ENCODE measurements at places on chromosomes 7 and 10.

DNA sequence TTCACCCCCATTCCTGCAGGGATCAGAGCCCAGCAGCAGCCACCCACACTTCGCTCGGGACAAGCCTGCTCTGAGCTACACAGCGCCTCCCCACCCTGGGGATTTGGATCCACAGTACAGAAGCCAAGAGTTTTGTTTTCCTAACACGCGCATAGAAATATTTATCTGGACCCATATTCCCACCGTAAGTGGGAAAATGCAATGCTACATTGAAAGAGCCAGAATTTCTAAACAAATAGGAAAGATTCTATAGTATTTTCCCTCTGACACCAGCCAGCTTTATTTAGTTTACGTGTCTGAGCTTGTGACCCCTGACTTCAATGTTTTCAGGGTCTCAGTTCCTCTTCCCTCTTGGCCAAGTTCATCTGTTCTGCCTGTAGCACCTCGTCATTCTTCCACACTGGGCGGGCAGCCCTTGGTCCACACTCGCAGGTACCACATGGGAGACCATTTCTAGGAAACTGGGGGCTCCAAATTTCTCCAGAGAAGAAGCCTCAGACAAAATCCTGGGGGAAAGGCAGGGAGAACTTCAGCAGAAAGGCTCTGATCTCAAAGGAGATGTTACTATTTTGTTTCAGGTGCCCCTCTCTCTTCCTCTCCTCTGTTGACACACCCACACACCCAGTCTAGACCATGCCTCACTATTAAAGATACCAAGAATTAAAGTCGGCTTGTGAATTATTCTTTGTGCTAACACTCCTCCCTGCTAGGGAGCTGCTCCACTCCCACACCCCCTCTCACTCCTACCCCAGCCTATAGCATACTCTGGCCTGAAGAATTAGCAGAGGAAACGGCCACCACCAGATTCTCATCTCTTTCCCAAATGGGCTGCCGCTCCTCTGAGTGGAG is 116.0 kb upstream of the PCGF5 start:
- no peak for DNase-seq

DNA sequence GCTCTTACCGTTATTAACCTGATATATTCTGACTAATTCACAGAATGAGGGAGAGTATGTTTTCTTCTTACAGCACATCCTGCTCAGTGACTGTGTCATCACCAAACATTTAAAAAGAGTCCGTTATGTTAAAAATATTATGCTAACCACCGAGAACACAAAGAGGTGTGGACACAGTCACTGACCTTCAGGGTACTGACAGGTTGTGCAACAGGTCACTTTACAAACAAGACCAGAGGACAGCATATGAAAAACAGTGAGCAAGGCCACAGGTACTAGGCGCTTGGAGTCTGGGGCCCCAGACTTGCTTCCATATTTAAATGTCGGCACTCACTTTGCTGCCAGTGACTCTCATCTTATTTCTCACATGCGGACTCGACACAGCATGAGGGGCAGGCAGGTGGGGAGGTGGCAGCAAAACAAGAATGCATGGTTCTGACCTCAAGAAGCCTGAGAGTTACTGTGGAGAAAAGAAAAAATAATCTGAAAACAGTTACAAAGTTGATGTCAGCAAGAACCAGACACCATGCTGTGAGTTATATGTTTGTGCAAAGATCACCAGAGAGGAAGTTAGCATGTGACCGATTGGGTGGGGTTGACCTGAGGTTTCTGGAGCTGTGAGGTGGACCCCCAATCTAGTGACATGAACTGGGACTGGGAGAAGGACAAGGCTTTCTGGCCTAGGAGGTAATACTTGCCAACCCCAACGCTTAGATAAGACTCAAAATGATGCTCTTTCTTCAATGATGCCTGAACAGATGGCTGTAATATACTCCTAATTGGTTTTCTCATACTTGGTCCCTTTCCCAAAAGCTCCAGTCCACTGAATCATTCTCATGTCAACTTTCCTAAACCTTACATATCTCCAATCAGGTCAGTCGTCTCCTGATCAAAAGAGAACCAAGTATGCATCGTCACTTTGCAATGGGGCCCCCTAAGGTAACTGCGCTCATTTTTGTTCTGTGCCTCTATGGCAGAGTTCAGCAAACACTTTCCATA is 102.4 kb downstream of the HIPK2 start:
- no peak for DNase-seq

DNA sequence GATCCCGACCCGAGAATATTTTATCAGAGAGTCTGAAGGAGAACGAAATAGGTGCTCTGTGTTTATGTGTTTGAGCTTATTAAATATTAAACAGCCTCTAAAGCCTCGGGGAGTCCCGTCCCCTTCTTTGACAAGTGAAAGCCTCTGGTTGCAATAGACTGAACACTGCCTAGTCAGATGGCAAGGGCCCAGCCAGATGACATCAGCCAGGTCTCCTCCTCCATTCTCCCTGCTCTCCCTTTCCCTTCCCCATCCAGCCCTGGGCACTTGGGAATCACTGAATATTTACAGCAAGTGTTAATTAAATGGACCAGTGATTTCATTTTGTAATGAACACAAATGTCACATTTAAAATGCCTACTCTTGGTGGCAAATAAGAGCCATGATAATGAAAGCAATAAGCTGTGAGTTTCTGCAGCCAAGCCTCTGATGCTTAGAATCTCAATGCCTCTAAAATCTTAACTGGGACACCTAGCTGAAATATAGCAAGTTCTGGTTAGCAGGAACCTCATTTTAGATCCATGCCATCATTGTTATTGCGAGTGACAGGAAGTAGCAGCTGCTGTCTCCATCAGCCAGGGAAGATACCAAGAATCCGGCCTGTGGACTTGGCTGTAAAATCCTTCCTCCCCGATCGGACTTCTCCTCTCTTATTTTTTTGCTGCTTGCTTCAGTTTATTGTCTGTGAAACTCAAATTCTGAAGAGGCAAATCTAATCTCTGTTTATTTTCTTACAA is 202.1 kb downstream of the PRPF18 start:
- peak; percentile 50 for DNase-seq

DNA sequence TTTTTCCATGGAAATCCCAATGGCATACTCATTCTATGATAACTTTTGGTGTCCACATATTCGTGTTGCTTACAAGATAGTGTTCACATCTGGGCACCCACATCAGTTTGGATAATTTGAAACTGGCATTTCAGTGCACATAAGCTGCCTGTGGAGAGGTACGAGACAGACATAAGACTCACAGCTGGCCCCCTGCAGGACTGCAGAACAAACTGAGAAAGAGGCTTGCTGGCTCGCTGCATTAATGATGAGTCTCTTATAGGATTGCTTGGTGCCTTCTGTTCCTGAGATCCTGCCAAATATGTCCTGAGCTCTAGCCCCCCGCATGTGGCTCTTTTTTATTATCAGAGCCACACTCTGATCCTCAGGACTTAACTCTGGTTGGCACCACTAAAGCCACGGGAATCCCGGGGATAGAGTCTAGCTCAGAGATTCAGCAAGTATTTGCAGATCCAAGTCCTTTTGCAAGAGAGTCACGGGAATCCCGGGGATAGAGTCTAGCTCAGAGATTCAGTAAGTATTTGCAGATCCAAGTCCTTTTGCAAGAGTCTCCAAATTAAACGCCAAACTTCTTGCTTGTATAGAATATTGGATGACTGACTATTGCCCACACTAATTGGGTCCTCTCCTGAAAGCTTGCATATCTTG is 34.0 kb upstream of the JCAD start:
- no peak for DNase-seq
